ENCODE measurements at places on chromosomes 12 and 14.

- DNase-seq, result no peak
Measured at GRCh38 chr14:103619057-103619456, 10.0 kb upstream of the KLC1 start.

DNA sequence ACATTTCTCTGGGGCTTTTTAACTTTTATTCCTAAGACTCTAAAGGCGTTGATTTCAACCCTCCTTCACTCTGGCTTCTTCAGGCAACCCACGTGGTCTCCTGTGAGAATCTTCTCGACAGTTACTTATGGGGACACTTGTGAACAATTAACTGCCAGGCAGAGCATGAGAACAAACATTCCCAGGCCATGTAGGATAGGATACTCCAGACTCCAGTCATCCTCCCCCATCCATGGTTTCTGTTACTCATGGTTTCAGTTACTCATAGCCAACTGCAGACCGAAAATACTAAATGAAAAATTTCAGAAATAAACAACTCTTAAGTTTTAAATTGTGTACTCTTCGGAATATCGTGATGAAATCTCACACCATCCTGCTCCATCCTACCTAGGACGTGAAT is 19.5 kb downstream of the GPR68 start:
- no peak for DNase-seq

- DNase-seq, result no peak
Measured at GRCh38 chr12:49762468-49762847, 21.1 kb downstream of the TMBIM6 start.

DNA sequence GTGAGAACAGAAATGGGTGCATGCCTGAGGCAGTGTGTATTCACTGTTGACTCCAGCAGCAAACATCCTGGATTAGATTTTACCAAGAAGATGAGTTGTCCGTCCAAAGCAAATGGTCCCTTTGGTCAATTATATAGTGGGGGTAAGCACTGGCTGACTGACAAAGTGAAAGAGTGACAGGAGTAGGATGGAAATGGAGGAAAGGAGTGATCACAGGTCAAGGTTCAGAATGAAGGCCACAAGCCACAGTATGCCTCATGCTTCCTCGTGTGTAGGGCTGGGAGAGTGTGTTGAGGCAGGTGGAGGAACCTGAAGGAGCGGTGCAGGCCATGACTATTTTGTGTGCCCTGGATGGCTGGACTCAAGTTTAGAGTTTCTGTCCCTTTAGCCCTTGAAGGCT is 14.3 kb downstream of the DHRS2 start:
- DNase-seq, result no peak

- no peak for DNase-seq
Measured at GRCh38 chr14:31894351-31894750, 182.8 kb upstream of the ARHGAP5 start.
